ENCODE measurements at places on chromosomes 11 and 22. TPM values are rescaled to one million over a fixed set of nuclear protein-coding genes. Genes with fewer than 3 reads are reported as not detected.

Gene EIF4G2
- total RNA-seq = 230 TPM

DNA sequence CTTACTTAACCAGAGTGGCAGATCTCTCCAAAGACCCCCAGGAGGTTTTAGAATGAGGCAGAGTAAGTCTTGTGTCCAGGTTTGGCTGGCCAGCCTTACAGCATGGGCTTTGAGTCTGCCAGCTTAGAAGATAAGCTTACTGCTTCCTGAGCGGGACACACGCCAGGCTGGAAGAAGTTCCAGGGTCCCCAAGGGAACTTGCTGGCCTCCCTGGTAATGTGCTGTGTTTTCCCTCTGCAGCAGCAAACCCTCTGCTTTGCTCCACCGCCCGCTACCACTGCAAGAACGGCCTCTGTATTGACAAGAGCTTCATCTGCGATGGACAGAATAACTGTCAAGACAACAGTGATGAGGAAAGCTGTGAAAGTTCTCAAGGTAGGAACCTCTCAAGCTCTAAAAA, 154.2 kb downstream of the LDLRAD3 start:
- no peaks in the 10 kb centered on the region for H3K27me3 ChIP-seq
- H3K4me3 ChIP-seq = no peak overlapping the region
- no peak for DNase-seq
- H3K36me3 ChIP-seq = peaks cover 1% of the 10 kb centered on the region

GRCh38 chr11:120195601-120196320, 15.1 kb upstream of the OAF start:
- no peaks in the 10 kb centered on the region for H3K36me3 ChIP-seq
- no peak overlapping the region for H3K4me3 ChIP-seq
- H3K27ac ChIP-seq = no peak overlapping the region
- peaks cover 14% of the 10 kb centered on the region for H3K4me1 ChIP-seq
- DNase-seq = no peak

Gene C11orf42
- total RNA-seq = not detected

Gene TREH
- 2.0 TPM for total RNA-seq

GRCh38 chr22:41821471-41822316, 11.2 kb upstream of the SREBF2 start:
- no peak overlapping the region for H3K4me3 ChIP-seq
- DNase-seq = no peak
- peaks cover 21% of the 10 kb centered on the region for H3K4me1 ChIP-seq
- H3K36me3 ChIP-seq = no peaks in the 10 kb centered on the region
- H3K27ac ChIP-seq = no peak overlapping the region

Data from body of pancreas (tissue), 4 donors.